Stimulated activated naive CD4-positive, alpha-beta T cell (primary cell): ENCODE measurements at places on chromosomes 7 and 10.

DNA sequence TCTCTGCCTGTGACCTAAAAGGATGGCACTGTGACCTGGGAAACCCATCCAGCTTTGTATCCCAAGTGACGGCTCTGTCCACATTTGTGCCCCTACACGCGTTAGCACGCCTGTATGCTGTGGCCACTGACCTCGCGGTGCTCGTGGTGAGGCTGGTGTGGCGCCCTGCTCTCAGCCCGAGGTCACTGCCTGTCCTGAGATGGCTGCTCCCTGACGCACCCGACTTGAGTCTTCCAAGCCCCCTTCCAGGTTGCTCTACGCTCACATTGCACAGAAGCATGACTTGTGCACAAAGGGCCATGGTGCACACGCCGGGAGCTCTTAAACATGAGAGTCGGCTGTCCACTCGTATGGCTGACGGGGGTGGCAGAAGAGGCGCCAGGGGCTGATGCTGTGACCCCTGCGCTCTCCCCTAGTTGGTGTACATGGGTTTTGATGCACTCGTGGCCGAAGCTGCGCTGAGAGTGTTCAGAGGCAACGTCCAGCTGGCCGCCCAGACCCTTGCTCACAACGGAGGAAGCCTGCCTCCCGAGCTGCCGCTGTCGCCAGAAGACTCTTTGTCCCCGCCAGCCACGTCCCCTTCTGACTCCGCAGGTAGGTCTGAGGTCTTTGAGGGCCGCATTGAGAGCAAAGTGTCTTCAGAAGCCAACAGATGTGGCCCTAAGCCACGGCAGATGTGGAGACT, 33.5 kb downstream of the WDR86 start:
- DNase-seq, result no peak

DNA sequence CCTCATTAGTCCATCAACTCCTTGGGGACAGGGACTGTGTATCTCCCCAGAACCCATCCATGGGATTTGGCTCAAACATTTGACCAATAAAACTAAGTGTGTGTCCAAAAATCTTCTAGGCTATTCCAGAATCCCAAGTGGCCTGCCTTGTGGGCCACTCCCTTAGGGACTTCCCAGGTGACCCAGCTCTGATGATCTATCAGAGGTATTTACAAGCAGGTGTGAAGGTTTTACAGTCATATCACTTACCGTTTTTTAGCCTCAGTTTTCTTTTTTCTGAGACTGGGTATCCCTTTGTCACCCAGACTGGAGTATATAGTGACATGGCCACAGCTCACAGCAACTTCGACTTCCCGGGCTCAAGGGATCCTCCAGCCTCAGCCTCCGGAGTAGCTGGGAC, 64.4 kb downstream of the PIP4K2A start:
- no peak for DNase-seq

GRCh38 chr7:112571852-112572607, 91.2 kb downstream of the LSMEM1 start:
- DNase-seq, result no peak

GRCh38 chr7:45978010-45978681, 57.1 kb upstream of the IGFBP3 start:
- no peak for DNase-seq

- no peak for DNase-seq
These were observed 73.1 kb upstream of the AASS start for GRCh38 chr7:122217125-122217524.

- no peak for DNase-seq
These were observed 187.2 kb downstream of the PPP1R3A start for GRCh38 chr7:113731571-113731970.

DNA sequence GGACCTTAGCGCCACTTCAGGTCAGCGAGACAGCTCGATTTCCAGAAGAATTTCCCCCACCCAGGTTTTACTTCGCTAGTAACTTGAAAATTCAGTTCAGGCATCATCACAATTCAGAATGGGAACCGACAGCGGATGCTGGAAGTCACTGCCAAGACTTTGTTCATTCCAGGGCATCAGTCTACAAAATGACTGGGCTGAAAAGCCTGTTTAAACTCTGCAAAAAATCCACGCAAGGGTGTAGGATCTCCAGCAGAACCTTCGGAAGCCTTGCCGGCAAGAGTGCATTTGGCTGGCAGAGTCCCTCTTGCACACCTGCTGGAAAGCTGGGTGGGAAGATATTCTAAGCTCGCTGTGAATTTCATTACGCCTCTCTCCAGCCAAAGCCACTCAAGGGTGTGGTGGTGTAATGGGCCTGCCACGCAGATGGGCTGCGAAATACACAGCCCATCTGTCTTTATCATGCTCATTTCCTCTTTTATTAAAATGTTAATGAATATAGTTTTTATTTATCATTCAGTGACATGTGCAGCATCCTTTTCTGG, 672.0 kb upstream of the FOXK1 start:
- no peak for DNase-seq

DNA sequence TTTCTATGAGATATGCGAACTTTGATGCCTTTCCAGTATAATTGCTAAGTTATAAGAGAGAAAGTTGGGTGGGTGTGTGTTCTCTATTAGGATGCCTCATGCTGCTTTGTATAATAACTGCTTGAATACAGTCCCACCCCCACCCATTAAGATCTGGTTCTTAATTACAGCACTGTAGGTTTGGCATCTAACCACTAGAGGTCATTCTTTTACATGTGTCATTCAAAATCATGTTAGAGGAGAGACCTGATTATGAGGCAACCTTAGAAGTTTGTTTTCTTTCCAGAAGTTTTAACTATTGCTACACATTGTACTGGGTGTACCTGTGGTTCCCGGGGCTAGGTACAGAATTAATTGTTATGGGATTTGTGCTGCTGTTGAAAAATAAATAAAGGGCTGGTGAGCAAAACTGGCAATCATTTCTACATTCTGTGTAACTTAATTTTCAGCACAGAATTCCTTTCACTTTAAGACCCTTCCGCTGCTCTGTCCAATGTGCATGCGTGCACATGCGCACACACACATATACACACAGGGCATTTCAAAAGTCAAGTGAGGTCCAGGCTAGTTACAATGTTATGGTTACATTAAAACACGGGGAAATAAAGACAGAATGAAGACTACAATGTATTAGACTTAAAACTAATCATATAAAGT, 1156.3 kb downstream of the SORCS3 start:
- DNase-seq, result peak; percentile 5

DNA sequence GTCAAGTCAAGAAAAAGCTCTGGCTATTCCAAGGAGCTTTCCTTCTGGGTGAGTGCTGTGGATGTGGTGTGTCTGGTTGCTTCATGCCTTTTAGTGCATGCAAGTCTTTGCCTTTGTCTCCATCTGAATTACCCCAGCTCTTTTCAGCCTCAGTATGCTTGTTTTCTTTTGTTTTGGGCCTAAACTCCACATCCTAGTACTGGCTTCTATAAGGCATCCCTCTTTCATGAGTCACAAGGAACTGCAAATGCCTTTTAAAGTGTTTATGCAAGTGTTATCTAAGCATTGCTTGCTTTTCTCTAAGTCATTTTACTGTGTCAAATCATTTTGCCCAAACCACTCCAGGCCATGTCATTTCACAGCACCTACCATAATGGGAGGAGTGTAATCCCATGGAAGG, 132.1 kb downstream of the PLCE1 start:
- no peak for DNase-seq

DNA sequence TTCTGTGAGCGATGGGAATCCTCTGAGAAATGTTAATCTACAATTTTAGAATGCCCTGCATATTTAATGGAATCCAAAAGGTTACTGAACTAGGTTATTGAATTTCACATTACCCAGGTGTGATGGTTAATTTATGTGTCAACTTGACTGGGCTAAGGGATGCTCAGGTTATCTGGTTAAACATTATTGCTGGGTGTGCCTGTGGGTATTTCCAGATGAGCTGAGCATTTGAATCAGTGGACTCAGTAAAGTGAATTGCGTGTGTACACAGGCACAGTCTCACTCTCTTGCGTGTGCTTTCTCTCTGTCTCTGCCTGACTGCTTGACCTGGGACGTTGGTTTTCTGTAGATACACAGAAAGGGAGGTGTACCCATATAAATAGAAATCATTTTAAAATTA, 21.7 kb downstream of the RNF32 start:
- no peak for DNase-seq

DNA sequence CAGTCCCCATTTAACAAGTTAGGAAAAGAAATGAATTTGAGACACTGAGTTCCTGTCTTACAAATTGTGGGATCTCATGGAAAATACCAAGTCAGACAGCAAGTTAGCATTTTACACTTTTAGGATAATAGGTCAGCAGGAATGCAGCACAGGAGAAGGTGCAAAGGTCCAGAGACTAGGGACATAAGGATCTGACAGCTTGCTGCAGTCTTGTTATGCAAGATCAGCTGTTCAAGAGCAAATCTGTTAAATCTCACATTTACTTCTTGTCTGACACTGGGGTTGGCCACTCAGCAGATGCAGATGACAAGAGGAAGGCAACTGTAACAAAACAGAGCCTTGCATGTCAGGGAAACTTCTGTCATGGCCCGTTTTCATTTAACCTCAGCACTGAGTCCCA, 239.6 kb downstream of the PHF14 start:
- no peak for DNase-seq

DNA sequence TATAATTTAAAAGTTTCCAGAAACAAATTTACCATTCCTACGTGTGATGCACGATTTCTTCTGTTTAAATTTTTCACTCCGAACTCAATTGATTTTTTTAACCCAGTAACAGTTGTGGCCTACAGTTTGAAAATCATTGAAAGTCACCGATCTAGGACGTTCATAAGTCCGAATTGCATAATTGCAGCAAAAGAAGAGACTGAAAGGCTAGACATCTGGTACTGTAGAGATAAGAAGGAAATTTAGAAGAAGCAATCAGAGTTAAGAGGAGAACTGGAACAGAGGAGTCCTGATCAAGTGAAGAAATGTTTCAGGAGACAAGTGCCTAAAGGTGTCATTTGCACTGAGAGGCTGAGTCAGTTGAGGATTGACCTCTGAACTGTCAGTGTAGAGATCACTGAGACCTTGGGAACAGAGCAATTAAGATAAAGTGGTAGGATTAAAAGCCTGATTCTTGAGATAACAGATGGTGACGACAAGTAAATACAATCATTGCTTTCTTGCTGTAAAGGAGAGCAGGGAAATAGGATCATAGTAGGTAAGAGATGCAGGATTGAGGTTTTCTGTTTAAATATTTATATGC, 73.5 kb downstream of the ZFAND4 start:
- DNase-seq, result no peak

DNA sequence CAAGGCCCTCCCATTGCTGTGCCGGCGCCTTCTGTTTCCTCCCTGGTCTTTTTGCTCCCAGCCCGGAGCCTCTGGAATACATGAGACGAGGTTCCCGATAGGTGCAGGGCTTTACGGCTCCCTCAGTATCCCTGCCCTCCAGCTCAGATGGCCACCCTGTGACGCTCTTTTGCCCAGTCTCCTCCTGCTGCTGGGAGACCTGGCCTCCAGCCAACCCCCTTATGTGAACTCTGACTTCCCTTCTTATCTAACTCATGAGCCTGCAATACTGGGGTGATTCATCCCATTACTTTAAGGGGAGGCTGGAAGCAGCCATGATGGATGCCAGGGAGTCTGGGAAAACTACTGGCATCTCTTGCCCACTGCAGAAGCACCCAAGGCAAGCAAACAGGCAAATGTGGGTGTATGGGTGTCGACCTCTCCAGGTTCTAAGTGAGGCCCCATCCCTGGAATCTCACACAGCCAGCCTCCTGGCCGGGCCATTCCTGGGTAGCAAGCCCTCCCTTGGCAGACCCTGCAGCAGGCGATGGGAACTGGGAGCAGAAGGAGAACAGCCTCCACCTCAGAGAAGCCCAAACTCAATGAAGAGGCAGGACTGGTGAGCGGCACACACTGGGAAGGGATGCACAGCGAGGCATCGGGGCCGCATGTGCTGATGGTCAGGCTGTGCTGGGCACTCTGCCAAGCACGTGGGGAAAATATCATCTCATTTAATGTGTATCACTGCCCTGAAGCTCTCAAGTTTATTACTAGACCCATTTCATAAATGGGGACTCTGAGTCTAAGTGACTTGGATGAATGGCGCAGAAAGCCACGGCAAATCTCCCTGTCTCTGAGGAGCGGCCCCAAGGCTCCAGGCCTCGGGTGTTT, 97.5 kb downstream of the FAM53B start:
- DNase-seq, result no peak

- DNase-seq, result peak; percentile 24
These were observed at the start of gene PALD1 for GRCh38 chr10:70478191-70479164. Gene PALD1, plus strand, starts transcription at chr10:70478767. Its CDS starts 47,185 bp downstream, at chr10:70525952.

DNA sequence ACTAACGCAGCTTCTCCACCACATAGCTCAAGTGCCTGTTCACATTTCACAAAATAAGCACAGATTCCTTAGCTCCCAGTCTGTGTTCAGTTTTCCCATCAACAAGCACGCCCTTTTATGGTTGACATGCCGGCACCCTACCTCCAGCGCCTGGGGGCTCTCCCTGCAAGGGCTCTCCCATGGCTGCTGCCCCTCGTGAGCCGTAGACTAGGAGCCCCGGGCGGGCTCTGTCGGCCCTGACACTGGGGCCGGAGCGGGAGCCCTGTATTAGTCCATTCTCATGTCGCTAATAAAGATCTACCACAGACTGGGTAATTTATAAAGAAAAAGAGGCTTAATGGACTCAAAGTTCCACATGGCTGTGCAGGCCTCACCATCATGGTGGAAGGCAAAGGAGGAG, 34.0 kb upstream of the PRKAR1B start:
- no peak for DNase-seq

- DNase-seq, result no peak
These were observed 26.5 kb upstream of the ZNF107 start for GRCh38 chr7:64639267-64640001.
